Central memory CD4-positive, alpha-beta T cell (primary cell): ENCODE measurements at places on chromosomes 11 and 22.
A peak's percentile ranks its signal among the peaks of the same experiment; 100 is the strongest.

DNA sequence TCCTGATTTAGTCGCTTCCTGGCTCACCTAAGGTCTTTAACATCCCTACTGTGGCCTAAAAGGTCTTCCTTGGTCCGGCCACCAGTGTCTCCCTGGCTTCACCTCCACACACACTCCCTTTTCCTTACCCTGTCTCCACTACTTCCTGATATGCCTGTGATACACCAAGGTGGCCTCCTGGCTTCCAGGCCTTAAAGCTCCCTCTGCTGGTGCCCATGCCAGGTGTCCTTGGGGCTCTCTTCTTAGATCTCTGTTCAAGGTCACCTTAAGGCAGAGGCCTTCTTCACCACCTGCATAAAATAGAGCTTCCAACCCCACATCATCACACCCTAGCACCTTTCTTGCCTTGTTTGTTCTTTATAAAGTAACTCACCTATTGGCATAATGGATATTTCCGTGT is 787.7 kb downstream of the NTM start:
- no peak for DNase-seq

- no peak for DNase-seq
Observed at GRCh38 chr11:47714554-47715081, 551 bp downstream of the AGBL2 start.

GRCh38 chr11:86933891-86934581 is 21.2 kb downstream of the FZD4 start:
- no peak for DNase-seq

DNA sequence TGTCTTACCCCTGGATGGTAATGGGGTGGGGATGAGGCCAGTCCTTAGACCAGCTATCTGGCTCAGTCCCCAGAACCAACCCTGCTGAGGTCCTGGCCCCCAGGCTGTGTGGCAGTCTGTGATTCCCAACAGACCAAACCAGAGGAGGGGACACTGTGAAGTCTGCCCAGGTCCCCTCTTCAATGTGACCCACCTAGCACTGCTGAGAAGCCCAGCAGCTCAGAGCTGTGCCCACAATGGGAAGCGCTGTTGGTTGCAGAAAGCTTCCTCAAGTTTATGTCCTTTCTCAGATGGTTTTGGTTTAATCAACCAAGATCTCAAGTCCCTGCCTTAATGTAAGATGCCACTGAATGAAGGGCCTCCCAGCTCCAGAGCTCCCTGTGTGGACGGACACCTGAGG is 114.7 kb upstream of the IGLL5 start:
- no peak for DNase-seq

DNA sequence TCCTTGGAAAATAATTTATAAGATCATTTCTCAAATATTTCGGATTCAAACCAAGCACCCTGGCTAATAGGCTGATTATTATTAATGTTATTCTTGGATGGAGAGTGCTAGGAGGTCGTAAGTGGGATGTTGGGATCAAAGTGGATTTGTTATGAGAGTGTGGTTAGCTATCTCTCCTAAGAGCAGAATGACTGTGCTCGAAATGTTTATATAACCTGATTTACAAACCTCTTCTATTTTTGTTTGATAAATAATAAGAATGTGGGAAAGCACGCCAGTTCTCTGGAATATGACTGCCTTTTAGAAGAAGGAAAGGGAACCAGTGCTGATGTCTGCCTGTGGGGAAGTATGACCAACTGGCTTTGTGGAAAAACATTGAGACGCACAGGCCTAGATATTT is 527.5 kb downstream of the NTM start:
- DNase-seq, result no peak

- DNase-seq, result no peak
Observed at GRCh38 chr11:19774817-19775580, 62.4 kb downstream of the NAV2 start.

- DNase-seq, result no peak
Observed at GRCh38 chr11:71307811-71308645, 55.7 kb upstream of the SHANK2 start.

- DNase-seq, result no peak
Observed at GRCh38 chr11:73907191-73907590, 30.4 kb downstream of the PAAF1 start.

- DNase-seq, result peak; percentile 45
Observed at GRCh38 chr11:6618117-6619003, 862 bp downstream of the TPP1 start.

DNA sequence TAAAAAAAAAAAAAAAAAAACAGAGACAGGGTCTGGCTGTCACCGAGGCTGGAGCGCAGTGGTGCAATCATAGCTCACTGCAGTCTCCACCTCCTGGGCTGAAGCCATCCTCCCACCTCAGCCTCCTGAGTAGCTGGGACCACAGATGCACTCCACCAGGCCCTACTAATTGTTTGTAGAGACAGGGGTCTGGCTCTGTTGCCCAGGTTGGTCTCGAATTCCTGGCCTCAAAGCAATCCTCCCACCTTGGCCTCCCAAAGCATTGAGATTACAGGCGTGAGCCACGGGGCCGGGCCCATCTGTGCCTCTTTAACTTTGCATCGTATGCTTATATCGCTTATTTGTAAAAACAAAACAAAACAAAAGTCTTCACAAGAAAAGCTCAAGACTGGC is 3.1 kb downstream of the CPT1A start:
- DNase-seq, result no peak

GRCh38 chr22:33599596-33599995 is 320.7 kb downstream of the LARGE1 start:
- no peak for DNase-seq

- DNase-seq, result no peak
Observed at GRCh38 chr22:25736378-25737011, 5.5 kb upstream of the MYO18B start.

DNA sequence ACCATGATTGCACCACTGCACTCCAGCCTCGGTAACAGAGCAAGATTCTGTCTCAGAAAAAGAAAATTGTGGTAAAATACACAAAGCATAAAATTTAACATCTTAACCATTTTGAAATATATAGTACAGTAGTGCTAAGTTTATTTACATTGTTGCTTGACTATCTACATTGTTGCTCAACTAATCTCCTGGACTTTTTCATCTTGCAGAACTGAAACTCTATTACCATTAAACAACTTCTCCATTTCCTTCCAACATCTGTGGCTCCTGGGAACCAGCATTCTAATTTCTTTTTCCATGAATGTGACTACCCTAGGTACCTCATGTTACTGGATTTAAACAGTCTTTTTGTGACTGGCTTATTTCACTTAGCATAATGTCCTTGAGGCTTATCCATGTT is 13.5 kb upstream of the VWA5A start:
- no peak for DNase-seq

- no peak for DNase-seq
Observed at GRCh38 chr11:62132689-62133293, 9.0 kb downstream of the INCENP start.

DNA sequence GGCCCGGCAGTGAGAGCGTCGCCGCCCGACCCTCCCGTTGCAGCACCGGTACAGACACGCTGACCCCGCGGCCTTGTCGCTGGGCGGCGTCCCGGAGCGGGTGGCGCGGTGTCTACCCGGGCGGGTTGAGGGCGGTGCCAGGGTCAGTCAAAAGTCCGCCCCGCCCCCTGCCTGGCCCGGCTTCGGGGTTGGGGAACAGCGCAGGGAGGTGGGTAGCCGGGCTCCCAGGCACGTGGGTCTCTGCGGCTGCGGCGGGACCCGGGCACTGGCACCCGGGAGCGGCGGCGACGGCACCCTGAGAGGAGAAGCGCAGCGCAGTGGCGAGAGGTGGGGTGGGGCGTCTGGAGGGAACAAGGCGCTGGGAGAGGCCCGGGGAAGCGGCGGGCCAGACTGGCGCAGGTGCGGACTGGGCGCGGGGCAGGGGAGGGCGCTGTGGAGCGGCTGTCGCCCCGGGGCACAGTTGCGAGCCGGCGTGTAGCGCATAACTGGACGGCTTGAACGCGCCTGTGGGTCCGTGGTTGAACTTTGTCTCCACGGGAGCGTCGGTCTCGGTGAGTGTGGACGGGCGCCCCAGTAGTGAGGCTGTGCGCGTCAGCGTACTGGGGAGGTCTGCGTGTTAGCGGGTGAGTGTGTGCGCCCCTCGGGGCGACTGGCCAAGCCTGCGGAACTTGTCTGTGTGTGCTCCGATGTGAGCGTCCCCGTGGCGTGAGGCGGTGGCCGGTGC is at the start of gene P2RY2:
TSS of gene P2RY2 (plus strand) at position 176 of the 724 bp plus-strand sequence. CDS start 15,879 bp downstream, outside the sequence.
- no peak for DNase-seq

- DNase-seq, result no peak
Observed at GRCh38 chr11:134566311-134566710, 154.3 kb upstream of the B3GAT1 start.

DNA sequence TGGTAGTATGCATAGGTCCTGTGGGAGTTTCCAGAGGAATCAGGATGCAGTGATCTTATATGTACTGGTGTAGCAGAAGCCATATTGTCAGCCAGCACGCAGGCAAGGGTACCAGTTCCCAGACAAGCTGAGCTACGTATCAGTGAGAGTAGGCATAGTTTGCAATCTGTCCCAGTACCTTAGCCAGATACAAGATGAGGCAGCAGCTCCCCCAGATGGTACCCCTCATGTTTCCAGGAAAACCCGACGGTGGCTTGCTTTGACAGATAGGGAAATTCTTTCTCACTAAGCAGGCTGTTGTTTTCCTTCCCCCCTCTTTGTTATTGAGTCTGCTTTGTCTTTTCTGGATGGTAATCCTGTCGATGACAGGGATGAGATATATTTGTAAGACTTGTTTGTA is 109.7 kb upstream of the RRM1 start:
- DNase-seq, result no peak

DNA sequence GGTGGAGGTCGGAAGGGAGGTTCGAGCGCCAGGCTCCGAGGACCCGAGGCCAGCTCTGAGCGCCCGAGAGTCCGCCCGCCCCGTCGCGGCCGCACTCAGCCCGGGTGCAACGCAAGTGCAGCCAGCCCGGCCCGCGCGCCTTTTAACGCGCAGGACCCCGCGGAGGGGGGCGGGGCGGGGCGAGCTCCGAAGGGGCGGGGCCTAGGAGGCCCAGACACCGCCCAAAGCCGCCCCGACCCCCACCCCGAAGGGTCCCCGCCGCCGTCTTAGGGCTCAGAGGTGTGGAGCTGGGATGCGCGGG is at the start of gene PHOX2A:
TSS of gene PHOX2A (minus strand) at position 117 of the 301 bp plus-strand sequence. CDS start 172 bp downstream, outside the sequence.
- DNase-seq, result no peak

GRCh38 chr22:32448980-32449379 is 15.3 kb downstream of the BPIFC start:
- DNase-seq, result no peak

DNA sequence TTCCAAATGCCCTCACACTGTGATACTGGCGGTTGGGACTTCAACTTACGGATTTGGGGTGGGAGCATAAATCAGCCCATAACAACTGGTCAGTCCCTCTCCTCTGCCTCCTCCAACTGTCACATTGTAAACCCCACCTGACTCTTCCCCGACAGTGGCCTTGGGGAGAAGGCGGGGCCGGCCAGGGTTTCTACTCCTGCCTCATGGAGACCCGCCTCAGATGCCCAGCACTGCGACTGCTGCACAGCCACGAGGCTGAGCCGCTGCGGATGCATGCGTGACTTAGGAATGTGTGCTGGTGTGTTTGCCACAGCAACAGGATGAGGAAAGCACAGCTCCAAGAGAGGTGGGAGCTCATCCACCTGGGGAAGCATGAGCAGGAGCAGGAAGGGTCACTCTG is 914.2 kb downstream of the NTM start:
- DNase-seq, result no peak

- no peak for DNase-seq
Observed at GRCh38 chr11:35274909-35275785, 136.2 kb downstream of the CD44 start.

- no peak for DNase-seq
Observed at GRCh38 chr11:96051820-96052219, 127.9 kb upstream of the MTMR2 start.

DNA sequence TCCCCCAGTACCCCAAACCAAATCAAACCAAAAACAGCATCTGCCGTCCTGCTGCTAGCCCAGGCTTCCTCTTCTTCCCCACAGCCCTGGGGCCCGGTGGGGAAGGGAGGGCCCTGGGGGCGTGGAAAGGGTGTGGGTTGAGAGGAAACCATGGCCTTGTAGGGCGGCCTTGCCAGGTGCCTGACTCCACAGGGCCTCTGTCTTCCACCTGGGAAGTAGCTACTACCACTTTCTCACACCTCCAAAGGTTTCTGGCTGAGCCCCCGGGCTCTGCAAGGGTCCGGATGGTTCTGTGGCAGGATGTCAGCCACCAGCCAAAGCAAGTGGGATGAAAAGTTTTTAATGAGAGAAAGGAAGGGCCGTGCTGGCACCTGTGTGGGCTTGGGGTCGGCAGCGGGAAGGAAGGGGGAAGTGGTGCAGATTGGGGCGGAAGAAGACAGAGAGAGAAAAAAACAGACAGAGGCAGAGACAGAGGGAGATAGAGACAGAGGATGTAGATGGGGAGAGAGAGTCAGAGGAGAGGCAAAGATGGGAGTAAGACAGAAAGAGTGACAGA is 10.5 kb downstream of the TPST2 start:
- peak; percentile 60 for DNase-seq

DNA sequence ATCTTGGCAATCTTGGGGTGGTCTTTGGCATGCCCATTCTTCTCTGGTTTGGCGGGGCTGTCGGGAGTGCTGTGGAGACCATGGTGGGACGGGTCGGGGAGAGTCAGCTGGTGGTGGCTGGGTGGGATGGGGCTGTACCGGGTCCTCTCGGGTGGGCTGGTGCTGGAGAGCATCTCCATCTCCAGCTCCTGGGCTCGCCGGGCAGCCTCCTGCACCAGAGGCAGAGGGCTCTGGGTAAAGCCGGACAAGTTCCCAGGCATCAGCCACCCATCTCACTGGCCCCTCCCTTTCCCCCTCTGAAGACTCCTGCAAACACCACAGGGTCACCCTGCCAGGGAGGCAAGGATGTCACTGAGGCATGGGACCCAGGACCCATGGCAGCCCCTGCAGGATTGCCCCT is 25.1 kb downstream of the ANKK1 start:
- no peak for DNase-seq

DNA sequence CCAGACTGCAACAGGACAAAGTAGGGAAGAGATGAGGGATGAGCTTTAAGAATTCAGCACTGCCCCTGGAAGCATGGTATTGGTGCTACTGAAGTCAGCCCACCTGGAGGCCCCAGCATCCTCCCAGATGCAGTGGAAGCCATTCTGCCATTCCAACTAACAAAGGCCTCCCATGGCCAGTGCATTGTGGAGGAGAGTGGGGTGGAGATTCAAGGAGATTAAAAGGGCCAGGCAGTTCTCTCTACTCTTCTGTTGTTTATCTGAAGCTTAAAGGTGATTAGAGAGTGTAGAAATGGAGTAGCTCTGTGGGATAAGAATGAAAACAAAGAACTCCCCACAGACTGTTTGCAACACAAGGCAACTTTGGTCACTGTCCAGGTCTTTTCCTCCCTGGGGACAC is 24.1 kb upstream of the TSKU start:
- DNase-seq, result no peak

- DNase-seq, result no peak
Observed at GRCh38 chr11:12845163-12845562, 164.0 kb upstream of the RASSF10 start.

- DNase-seq, result no peak
Observed at GRCh38 chr11:130175898-130176297, 16.3 kb downstream of the ST14 start.

DNA sequence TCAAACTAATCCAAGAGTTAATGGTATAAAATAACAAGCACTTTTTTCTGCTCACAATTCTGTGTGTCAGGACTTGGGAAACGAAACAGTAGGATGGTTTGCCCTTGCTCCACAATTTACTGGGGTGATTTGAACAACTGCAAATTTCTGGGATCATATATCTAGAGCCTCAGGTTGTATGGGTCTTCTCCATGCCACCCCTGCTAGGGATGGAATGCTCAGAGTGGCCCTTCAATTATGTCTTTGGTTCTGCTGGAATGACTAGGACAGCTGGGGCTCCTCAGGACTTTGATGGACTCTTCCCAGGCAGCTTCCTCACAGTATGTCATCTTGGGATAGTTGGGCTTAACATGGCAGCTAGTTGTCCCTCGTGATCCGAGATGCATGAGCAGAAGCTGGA is 223.0 kb upstream of the ANO5 start:
- no peak for DNase-seq

- no peak for DNase-seq
Observed at GRCh38 chr11:133305208-133305956, 226.9 kb downstream of the OPCML start.
